ENCODE measurements at places on chromosomes 4 and X.

DNA sequence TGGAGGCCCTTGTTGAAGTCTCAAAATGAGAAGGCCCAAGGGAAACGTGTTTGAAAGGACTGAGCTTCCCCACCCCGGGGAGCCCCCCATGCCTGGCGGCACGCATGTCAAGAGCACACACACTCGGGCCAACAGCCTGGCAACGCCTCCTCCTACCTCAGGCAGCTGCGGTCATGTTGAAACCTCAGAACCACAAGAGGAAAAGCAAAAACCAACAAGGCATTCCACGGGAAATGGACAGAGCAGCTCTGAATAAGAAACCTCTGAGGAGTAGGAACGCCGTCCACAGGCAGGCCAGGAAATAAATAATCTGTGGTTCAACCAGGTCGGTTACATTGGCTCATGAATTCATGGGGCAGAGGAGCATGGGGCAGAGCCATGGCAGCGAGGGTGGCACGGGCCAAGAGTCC lies 95.7 kb upstream of the AFAP1 start:
- no peak for DNase-seq

GRCh38 chr4:148831945-148832344 lies 389.7 kb upstream of the NR3C2 start:
- no peak for DNase-seq

DNA sequence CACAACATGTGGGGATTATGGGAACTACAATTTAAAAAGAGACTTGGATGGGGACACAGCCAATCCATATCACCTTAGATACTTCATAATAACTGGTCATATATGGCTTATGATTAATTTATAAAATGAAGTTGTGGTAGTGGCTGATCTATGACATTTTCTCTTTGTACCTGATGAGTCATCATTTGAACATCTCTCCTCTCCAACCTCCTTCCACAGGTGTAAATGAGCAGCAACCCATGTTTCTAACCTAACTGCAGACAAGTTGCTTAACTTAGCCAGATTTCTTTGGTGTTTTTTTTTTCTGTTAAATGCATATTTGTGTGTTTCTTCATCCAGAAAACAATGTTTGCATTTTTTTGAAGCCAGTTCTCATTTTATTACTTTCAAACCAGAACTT lies 42.6 kb downstream of the SPANXA2 start:
- no peak for DNase-seq

DNA sequence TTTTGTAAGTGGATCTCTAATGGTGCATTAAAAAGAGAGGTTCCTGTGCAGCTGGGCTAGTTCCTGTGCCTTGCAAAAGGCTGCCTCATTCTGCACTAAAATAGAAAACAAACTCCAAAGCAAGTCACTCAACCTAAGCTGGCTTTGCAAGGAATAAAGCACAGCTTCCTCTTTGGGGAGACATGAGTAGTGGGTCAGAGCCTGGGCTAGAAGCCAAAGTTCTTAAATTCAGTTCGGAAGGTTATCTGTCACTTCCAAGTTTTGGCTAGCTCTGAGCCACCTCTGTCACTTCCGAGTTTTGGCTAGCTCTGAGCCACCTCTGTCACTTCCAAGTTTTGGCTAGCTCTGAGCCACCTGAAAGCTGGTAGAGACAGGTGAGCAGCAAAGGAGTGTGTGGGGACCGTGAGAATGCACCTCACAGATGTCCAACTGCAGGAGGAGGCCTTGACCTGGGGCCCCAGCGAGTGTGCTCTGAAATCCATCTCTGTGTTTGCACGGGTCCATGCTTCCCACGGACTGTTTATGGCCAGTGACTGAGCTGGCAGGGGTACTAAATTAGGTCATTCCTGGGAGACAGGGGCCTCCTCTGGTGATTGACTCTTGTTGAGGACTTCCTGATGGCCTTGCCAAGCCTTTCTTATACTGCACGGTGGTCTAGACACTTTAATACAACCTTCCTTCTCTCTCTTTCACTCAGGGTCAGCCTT lies 36.4 kb upstream of the MAMLD1 start:
- DNase-seq = no peak

DNA sequence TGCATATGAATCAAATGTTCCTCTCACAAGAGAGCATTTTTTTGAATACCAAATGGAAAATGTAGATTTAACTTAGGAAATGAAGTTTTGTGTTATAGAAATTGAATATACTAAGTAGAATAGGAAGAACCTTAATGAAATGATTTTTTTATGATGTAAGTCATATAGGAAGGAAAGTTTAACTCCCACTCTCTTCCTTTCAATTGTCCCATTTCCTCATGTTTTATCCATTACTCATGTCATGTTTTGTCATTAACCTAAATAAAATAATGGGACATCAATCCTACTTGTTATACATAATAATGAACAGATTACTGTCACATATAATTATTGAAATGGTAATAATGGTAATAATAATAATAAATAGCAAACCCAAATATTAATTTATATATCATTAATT lies 22.7 kb upstream of the SRD5A3 start:
- no peak for DNase-seq

DNA sequence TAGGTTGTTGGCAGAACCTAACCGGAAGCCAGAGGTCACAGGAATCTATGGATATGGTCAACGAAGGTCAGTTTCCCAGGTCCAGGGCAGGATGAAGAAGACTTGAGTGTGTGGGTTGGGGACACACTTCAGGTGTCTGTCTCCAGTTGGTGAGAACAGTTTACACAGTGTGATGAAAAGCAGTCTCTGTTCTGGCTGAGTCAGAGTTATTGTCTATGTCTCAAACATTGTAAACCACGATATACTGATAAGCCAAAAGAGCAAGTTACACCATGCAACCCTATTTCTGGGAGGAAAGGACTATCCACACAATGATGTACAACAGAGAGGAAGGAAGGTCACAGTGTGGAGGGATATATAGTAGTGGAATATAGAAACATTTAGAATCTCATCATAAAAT lies 187.1 kb upstream of the C1QTNF7 start:
- DNase-seq = no peak

GRCh38 chr4:33104273-33104672 lies 2384.1 kb downstream of the PCDH7 start:
- DNase-seq = no peak

GRCh38 chrX:9019151-9019550 lies 14.8 kb downstream of the FAM9B start:
- no peak for DNase-seq

- DNase-seq = no peak
Measured at GRCh38 chr4:96713271-96713850, 873.5 kb downstream of the PDHA2 start.

- no peak for DNase-seq
Measured at GRCh38 chr4:110617646-110618580, 5.0 kb downstream of the PITX2 start.

DNA sequence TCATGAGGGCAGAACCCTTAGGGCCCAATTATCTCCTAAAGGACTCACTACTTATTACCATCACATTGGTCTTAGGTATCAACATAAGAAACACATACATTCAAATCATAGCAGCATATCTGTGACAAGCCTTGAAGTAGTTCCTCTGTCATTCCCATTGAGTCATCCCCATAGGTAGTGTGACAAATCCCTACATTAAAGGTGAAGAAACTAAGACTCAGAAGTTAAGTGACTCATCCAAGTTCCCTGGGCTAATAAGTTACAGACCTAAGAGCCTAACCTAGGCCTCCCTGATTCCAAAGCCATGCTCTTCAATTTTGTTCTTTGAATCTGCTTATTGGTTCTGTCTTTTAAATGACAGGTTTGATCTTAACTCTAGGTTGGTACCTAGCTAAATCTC lies 58.2 kb downstream of the CD38 start:
- no peak for DNase-seq

- DNase-seq = no peak
Measured at GRCh38 chr4:2411786-2412510, 6.5 kb downstream of the ZFYVE28 start.

- no peak for DNase-seq
Measured at GRCh38 chrX:49925176-49925575, 2.8 kb downstream of the CLCN5 start.

GRCh38 chr4:54277691-54278090 lies 48.6 kb downstream of the PDGFRA start:
- DNase-seq = no peak

- DNase-seq = no peak
Measured at GRCh38 chr4:77582711-77583110, 22.9 kb upstream of the CXCL13 start.

GRCh38 chrX:53242310-53242709 lies 17.3 kb upstream of the KDM5C start:
- DNase-seq = no peak

- DNase-seq = peak; percentile 47
Measured at GRCh38 chrX:110163488-110163887, 154.4 kb downstream of the AMMECR1 start.

- DNase-seq = no peak
Measured at GRCh38 chr4:184335520-184335919, 117.8 kb upstream of the ENPP6 start.

DNA sequence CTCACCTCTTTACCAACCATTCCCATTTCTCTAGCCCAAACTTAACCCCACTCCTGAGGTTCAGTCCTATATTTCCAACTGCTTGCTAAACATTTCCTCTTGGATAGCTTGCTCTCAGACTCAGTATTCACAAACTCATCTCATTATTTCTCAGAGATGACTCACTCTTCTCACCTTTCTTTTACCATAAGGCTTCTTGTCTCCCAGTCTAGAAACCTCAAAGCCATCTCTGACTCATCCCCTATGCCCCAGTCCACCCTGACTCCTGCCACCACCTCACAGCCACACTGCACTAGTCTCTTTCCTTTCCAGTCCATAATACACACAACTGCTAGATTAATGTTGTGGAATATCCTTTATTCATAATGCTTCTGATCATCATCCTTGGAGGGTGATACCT lies 4.8 kb downstream of the FRMPD3 start:
- DNase-seq = no peak

GRCh38 chr4:33218238-33218637 lies 2498.1 kb downstream of the PCDH7 start:
- no peak for DNase-seq

- no peak for DNase-seq
Measured at GRCh38 chrX:11960031-11960430, 178.2 kb upstream of the FRMPD4 start.

- DNase-seq = no peak
Measured at GRCh38 chrX:128020701-128021100, 31.5 kb downstream of the ACTRT1 start.

GRCh38 chrX:17851874-17852273 lies 9.2 kb downstream of the RAI2 start:
- DNase-seq = no peak

- no peak for DNase-seq
Measured at GRCh38 chrX:119455264-119455663, 13.0 kb upstream of the SLC25A5 start.

- no peak for DNase-seq
Measured at GRCh38 chr4:157358851-157359250, 138.3 kb downstream of the GRIA2 start.

GRCh38 chr4:156528216-156528615 lies 443.4 kb downstream of the PDGFC start:
- no peak for DNase-seq

GRCh38 chrX:130336531-130336930 lies 3.2 kb upstream of the SLC25A14 start:
- no peak for DNase-seq

- no peak for DNase-seq
Measured at GRCh38 chr4:48431401-48431800, 51.7 kb upstream of the SLC10A4 start.

- peak; percentile 0 for DNase-seq
Measured at GRCh38 chr4:183986971-183987946, 82.2 kb downstream of the STOX2 start.

DNA sequence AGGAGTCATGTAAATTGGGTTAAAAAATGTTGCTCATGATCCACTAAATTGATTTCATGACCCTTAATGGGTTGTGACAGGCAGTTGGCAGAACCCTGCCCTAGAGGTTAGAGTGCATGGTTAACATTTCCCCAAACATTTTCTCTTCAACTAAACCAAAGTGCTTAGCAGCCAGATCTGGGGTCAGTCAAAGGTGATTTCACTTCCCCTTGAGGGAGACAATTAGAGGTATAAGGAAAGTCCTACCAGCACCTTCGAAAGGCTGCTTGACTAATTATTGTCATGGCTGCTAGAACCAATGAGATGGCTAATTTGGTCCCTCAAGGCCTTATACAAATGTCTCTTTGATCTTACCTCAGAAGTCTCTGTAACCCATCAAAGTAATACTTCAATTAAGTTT lies 30.9 kb upstream of the INTS6L start:
- no peak for DNase-seq

GRCh38 chr4:87316961-87317360 lies 5.7 kb downstream of the HSD17B13 start:
- no peak for DNase-seq

- DNase-seq = no peak
Measured at GRCh38 chr4:90845777-90846176, 718.6 kb downstream of the CCSER1 start.

DNA sequence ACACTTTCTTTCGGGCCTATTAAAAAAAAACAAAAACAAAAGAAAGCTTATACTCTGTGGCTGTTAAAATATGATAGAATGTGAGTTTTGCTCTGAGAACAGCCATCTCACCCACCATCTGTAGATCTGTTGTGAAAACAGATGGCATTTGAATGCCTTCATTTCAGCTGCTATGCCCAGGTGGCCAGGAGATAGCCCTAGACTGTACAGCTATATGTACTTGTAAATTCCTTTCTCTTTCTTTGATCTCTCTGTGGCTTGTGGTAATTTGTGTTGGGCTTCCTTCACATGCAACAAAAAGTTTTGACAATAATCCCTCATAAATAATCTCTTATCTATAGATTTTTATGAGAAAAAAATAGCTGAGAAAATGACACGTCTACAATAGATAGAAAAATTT lies 38.1 kb downstream of the PNPLA4 start:
- DNase-seq = no peak

- DNase-seq = no peak
Measured at GRCh38 chr4:22596409-22596808, 80.5 kb upstream of the ADGRA3 start.

- DNase-seq = no peak
Measured at GRCh38 chr4:20386906-20387305, 135.2 kb downstream of the SLIT2 start.

- no peak for DNase-seq
Measured at GRCh38 chr4:108646706-108647105, 3.7 kb upstream of the OSTC start.

GRCh38 chr4:84238247-84239090 lies 260.6 kb downstream of the NKX6-1 start:
- DNase-seq = no peak

- no peak for DNase-seq
Measured at GRCh38 chr4:824461-825062, 1.4 kb downstream of the CPLX1 start.

Measured in NCI-H774 (cell line).